ENCODE measurements at places on chromosomes 7 and 10.

GRCh38 chr7:148481971-148482626 lies 108.5 kb upstream of the C7orf33 start:
- no peak for DNase-seq

GRCh38 chr10:97667463-97667862 lies 19.6 kb downstream of the AVPI1 start:
- DNase-seq, result no peak

GRCh38 chr7:47757921-47758411 lies 176.1 kb upstream of the TNS3 start:
- no peak for DNase-seq

DNA sequence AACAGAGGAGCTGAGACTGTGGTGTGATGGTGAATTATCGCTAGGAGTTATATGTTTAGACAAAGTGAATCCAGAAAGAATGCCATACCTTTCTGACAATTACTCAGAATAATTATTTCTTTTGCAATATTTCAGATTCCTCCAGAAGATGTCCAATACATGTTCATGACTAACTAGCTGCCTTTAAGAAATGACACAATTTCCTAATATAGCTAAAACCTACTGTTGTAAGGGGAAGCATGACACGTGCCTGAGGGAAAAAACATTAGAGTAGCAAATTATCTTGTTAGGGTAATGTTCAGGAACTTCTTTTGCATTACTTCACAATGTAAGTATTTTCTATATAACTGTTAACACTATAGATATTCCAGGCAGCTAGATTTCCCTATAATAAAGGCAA lies 150.3 kb downstream of the COL28A1 start:
- no peak for DNase-seq

DNA sequence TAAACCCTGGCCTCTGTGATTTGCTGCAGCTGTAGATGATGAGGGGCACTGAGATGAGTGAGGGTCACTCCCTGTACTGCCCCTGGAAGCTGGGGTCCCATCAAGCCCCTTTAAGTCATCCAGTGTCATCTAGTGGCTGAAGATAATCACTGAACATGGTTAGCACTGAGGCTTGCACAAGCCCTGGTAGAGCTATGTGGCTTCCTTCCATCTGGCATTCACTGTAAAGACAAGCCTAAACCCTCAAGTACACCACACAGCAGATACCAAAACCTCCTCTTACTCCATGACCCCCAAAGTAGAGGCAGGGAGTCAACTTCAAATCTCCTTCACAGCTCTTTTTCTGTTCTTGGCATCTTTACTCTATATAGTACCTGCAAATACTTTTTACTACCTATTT lies 72.7 kb upstream of the MRLN start:
- no peak for DNase-seq

DNA sequence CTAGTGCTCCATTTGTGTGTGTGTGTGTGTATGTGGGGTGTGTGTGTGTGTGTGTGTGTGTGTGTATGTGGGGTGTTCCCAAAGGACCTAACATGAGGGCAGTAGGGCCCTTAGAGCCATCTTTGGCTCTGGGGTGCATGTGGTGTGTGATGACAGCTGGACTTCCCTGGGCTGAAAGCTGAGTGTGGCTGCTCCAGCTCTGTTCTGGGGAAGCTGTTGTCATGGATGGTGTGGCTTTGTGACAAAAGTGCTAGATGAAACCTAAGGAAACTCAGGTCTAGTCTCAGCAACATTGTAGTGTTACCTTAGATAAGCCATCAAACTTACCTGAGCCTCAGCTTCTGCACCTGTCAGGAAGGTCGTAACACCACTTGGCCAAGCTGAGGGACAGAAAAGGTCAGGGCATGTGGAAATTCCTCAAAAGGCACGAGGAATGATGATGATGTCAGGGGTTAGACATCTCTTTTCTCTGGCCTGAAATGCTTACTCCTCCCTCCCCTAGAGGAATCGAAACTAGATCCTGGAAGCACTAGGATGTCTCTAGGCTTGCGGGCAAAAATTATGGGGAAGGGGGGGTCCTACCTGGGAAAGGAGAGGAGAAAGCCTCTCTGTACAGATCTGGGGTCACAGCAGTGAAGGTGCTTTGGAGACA lies 115.4 kb downstream of the RPS24 start:
- DNase-seq, result no peak

DNA sequence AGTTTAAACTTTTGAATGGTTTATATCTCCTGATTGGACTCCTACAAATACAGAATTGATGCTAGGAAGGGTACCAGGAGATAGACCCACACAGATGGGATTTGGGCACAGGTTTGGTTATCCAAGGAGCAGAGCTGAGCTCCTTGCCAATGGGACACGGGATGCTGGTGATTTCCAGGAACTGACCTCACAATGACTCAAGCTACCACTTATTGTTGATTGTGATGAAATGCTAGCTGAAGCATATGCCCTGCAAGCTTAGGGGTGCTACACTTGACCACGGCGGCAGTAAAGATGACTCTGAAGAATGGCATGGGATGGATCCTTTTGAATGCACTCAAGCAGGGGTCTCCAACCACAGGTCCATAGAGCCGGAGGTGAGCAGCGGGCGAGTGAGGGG lies 45.5 kb upstream of the VKORC1L1 start:
- DNase-seq, result no peak

- no peak for DNase-seq
Observed at GRCh38 chr7:127390186-127390816, 2.2 kb downstream of the ZNF800 start.

DNA sequence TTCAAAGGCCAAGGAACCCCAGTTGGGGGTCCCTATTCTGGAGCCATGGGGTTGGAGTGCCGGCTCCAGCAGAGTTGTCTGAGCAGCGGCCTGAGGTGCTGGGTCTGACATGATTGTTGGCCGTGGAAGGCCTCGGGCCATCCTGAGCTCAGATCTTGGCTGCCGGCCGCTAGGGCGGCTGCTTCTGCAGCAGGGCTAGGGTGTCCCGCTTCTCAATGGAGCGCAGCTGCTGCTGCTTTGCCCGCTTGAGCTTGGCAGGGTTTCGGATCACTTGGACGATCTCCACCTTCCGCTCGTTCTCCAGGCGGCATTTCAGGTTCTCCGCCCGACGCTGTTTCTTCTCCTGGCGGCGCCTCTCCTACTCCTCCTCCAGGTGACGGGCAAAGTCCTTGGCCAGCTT lies 171.1 kb downstream of the HIBADH start:
- DNase-seq, result no peak

DNA sequence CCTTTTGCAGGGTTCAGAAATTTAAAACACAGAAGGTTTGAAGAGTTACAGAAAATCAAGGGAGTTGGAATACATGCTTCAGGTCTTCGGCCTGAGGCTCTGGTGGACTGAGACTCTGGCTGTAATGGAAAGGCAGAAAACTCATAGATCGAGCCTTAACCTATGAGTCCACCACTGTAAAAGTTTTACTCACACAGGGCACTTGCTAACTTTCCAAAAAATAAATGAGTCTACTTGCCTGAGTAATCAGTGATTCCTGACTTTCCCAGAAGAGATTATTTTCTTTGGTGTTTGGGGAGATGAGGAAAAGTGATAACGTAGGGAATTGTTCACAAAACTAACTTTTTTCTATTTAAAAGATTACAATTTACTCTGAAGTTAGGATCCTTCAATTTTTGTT lies 108.0 kb downstream of the MBL2 start:
- DNase-seq, result no peak
